NCI-H526 (cell line): ENCODE measurements at places on chromosomes 7 and 10.

DNA sequence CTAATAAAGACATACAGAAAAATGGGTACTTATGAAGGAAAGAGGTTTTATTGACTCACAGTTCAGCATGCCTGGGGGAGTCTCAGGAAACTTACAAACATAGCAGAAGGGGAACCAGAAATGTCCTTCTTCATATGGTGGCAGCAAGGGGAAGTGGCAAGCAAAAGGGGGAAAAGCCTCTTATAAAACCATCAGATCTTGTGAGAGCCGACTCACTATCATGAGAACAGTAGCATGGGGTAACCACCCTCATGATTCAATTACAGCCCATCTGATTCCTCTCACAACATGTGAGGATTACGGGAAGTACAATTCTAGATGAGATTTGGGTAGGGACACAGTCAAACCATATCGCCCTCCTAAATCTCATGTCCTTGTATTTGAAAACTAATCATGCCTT lies 1305.4 kb upstream of the SORCS1 start:
- no peak for DNase-seq

DNA sequence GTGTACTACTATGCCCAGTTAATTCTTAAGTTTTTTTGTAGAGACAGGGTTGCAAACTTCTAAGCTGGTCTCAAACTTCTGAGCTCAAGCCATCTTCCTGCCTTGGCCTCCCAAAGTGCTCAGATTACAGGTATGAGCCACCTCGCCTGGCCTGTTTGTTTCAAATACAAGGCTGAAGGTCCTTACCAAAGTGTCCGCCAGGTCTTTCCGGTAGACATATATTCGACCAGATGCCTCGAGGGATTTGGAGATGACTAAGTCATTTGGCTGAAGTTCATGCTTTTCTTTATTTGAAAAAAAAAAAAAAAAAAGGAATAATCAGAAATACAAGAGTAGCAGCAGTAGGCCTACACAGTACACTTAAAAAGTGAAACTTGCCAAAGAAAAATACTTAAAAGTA lies 204.5 kb upstream of the CDCA7L start:
- DNase-seq, result no peak

DNA sequence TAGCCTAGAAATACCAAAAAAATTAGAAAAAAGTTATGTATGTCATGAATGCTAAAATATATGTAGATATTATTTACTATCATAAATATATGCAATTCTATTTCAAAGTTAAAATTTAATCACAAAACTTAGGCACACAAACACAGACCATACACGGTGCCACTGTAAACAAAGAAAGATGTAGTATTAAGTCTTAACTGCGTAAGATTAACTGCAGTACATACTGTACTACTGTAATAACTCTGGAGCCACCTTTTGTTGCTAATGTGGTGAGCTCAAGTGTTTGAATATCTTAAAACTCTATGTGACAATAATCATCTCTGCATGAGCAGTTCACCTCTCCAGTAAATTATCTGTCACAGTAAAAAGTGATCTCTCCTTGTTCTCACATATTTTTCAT lies 23.6 kb downstream of the GDI2 start:
- DNase-seq, result no peak

DNA sequence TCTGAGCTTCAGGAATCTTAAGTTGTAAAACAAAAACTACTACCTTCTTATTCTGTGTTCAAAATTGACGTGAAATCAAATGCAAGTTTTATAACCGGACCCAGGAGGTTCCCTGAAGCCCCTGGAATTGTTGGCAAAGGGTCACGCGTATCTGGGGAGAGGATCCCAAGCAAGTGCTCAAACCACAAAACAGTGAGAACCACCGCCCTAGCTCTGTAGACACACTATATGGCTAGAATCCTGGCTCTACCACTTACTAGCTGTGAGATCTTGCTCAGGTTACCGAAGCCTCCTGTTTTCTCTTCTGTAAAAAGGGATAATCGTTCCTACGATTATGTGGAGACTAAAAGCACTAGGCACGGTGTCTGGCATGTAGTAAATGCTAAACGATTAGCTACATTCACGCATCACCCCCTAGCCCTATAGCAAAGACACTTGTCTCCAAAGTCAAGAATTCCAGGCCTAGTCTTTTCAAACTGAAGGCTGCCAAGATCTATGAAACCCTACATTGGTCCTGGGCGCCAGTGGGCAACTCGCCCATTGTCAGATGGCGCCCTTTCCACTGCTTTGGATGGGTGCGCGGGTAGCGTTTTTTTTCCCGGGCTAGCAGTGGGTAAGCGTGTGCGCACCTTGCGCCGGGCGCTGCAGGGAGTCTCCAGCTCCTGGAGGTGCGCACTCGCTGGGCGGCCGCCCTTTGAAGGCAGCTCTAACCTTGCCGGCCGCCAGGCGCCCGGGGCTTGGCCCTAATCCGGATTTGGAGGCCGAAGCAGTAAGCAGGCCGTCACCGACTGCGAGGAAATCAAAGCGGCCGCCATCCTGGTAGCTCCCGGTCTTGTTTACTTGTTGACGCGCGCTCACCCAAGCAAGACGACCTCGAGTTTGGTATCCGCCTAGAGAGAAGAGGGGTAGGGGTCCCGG lies 11.6 kb upstream of the NKX2-3 start:
- DNase-seq, result no peak

- no peak for DNase-seq
Observed at GRCh38 chr7:107111196-107111595, 57.6 kb upstream of the HBP1 start.
